ENCODE measurements at places on chromosomes 5 and 9.

DNA sequence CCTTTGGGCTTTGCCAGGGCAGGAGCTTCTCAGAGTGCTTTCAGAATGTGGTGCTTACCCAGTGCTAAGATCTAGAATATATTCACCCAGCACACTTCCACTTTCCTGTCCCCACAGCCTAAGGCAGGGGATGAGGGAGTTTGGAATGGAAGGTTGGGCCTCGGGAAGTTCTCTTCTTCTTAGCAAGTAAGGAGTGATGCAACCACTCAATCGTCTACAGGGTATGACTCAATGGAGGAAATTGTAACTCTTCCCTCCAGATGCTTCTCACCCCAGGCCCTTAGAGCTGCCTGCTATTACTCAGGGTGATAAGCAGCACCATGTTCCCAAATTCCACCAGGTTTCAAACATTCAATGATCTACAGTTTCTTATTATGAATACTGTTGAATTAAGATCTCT, 30.8 kb upstream of the AGGF1 start:
- no peak for DNase-seq

- DNase-seq = no peak
Measured at GRCh38 chr5:43017428-43017815, 22.7 kb downstream of the ANXA2R start.

DNA sequence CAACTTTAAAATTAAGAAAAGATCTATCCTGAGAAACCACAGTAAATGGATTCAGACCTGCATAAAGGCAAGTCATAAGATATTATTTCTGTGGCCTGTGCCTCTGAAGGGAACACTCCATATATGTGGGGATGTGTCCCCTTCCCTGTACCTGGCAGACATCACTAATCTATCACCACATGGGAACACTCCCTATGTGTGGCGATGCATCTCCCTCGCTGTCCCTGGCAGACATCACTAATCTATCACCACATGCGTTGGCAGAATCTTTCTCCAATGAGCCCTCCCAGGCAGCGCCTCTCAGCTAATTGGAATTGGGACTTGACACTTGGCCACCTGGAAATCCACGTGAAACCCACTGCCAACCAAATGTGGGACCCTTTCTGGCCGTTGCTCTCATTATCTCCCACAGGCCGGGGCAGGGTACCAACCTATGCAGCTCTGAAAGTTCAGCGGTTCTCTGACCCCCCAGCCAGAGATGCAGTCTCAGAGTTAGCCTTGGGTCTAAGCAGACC, 25.2 kb upstream of the ASS1 start:
- DNase-seq = no peak

DNA sequence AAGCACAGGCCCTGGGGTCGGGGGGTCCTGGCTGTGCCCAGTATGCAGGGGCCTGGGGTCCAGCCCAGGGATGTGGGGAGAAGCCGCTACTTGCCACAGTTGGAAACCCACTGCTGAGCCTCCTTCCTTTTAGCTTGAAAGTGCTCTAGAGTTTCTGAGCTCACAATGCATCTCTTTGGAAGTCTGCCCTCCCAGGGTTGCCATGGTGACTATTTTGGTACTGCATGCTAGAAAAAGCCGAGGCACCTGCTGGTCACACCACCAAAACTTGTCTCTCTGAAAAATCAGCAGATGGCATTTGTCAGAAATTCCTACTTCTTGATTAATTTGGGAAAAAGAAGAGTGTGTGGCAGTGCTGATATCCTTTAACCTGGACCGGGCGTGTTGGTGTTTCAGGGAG, 151.8 kb downstream of the SEC61B start:
- DNase-seq = no peak

- no peak for DNase-seq
Measured at GRCh38 chr9:112844771-112845542, 45.7 kb downstream of the SLC46A2 start.

- no peak for DNase-seq
Measured at GRCh38 chr9:85600675-85601263, 141.0 kb downstream of the AGTPBP1 start.
